ENCODE measurements at places on chromosomes 6 and 20.

GRCh38 chr6:118186672-118187567 lies 279.9 kb downstream of the SLC35F1 start:
- DNase-seq, result no peak

- no peak for DNase-seq
These were observed 90.5 kb downstream of the UNC5CL start for GRCh38 chr6:40948570-40948969.

- no peak for DNase-seq
These were observed 142.3 kb downstream of the LY86 start for GRCh38 chr6:6730831-6731230.

GRCh38 chr6:111301946-111302345 lies 181.1 kb downstream of the REV3L start:
- DNase-seq, result no peak

DNA sequence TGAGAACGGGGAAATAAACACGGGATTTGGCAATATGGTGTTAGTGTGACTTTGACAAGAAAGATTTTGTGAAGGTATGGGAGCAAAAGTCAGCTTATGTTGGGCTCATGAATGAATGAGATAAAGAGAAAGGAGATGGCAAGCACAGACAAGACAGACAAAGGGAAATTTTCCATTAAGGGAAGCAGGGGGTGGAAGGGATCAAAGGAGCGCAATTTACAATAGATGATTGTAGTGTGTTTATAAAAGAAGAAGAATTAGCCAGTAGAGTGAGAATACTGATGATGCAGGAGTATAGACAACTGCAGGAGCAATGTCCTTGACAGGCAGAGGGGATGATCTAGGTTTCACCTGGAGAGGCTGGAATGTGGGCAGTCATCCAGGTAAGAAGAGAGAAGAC lies 34.1 kb downstream of the RBM24 start:
- DNase-seq, result no peak

- no peak for DNase-seq
These were observed 72.6 kb upstream of the CCDC167 start for GRCh38 chr6:37572334-37572733.

DNA sequence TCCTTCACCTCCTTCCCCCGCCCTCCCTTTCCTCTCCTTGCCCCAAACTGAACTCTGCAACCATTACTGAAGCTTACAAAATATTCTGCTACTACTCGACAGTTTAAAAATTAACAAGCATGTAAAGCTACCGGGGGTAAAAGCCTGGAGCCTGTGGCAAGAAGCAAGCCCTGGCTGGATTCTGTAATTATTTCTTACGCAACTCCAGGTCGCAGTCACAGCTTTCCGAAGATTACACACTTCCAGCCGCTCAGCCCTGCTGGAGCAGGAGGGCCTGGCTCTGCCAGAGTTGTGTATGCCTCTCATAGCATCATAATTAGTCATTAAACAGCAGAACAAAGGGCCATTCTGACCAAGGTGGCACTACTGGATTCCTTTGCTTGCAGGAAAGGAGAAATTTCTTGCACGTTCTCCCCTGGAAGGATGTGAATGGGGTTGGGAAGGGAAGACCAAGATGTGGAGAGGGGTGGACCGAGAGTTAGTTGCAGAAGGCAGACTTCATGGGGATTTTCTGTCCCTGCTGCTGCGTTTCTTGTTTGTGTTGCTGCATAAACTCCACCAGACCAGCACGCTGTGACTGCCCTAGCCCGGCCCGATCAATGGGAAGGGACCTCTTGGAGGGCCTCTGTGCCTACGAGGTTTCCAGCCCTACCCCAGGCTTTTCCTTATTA lies 23.6 kb downstream of the FOXQ1 start:
- DNase-seq, result no peak

DNA sequence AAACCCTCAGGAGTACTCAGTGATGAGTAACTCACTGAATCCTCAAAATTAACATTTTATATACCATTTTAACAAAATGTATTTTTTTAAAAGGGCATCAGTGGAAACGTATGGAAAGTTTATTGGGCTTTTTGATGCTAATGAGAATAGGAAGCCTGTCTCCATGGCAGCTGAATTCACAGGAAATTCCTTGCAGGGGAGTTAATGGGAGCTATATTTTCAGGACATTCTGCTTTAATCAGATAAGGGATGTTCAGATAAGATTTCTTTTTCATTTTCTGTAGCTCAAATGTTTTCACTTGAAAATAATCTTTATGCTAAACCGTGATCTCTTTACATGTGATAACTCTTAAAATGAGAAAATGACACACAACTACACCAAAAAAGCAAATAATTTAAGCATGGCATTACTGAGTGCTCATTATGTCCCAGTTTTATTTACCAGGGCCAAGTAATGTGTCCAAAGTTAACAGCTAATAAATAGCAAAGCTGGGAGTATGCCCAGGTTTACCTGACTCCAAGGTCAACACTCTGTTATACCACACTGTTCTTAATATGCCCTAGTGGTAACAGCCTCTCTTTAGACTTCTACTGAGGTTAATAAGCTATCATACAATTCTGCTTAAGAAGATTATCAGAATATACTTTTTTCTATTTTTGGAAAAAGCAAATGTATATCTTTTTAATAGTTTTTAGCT lies 348.1 kb downstream of the GRIK2 start:
- DNase-seq, result no peak

- no peak for DNase-seq
These were observed 96.0 kb upstream of the MAP3K4 start for GRCh38 chr6:160895562-160895961.

- peak; percentile 65 for DNase-seq
These were observed 38.3 kb upstream of the SLC32A1 start for GRCh38 chr20:38685853-38686473.

All from HEK293T (cell line).